ENCODE measurements at places on chromosomes 11 and 22. TPM values are rescaled to one million over a fixed set of nuclear protein-coding genes. Genes with fewer than 3 reads are reported as not detected.

DNA sequence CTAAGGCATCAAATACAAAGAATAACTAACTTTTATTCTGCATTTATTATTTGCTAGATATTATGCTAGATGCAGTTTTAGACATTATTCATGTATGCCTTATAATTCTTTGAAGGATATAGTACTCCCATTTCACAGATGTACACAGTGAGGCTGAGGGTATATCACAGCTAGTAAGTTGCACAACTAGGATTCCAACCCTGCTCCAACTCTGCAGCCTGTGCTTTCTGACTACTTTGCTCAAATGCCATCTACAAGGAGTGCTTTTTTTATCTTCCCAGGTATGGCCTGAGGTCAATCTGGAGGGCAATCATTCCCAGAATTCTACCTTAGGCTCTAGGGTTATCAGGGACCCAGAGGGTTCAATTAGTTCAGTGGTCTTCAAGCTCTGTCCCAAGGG lies 28.4 kb downstream of the NUP160 start:
- no peak for DNase-seq

DNA sequence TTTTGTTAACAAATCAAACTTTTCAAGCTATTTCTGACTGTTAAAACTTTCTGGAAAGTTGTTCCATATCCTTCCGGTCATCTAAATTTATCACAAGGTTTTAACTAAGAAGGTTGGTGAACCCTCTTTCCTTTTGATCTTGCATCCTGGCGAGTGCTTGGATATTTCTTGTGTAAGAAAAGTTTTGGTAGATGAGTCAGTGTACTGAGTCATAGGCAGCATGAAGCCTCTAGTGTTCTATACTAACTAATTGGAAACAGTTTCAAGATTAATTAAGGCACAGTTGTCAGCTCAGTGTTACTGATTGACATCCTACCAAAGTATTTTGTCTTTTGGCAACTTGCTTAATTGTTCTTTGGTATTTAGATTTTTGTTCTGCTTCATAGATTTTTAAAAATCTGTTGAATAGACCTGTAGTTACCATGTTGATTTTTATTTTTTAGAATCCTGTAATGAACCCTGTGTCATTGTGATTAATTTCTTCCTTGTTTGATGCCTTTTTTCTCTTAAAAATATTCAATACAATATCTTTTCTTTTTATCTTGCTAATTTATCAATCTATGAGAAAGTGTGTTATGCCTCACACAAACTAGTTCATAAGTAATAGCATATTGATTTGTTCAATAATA lies 38.0 kb downstream of the METTL15 start:
- DNase-seq = no peak

The SDHAF2 gene
- total RNA-seq = 35.3 TPM

DNA sequence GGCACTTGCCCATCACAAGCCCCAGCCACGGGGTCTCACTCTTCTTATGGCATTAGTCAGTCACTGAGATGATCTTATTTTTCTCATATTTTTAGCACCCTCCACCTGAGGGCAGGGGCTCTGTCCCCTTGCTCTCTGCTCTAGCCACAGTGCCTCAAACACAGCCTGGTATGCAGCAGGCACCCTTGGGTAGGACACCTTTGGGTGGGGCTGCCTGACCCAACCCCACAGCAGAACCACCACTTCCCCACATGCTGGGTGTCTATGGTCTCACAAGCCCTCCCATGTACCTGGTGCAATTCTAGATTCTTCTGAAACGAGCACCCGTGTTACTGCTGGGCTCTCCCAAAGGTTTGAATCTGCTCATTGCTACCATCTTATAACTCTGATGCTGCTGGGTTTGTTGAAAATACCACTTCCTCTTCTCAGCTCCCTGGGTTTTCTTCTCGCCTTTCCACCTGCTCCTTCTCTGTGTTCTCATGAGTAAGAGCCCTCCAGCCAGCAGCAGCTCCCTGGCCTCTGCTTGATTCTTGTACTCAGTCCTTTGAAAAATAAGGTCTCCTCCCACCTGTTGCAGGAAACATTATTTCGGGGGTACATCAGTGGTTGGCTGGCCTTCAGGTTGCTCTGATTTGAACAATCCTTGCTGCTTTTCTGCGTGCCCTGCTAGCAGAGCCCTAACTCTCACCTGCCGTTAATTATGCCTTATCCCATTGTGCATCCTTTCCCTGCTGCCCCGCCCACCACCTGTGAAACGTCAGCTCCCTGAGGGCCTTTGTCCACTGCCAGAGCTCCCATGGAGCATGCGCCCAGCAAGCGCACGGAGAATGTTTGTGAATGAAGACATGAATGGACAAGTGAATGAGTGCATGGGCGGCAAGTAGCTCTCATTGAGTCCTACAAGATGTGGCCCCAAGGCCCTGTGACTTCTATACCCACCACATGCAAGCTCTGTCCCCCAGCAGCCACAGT lies 1181.6 kb downstream of the TBC1D22A start:
- DNase-seq = no peak

The ARFGAP3 gene
- 27.2 TPM for total RNA-seq

The GRIK4 gene
- total RNA-seq = not detected

The OSM gene
- 45.7 TPM for total RNA-seq

- no peak for DNase-seq
Measured at GRCh38 chr22:39293766-39294368, 25.6 kb downstream of the RPL3 start.

The XNDC1N gene
- total RNA-seq = 15.8 TPM

The TTC36 gene
- 0.36 TPM for total RNA-seq

The DGCR6 gene
- 0.88 TPM for total RNA-seq

DNA sequence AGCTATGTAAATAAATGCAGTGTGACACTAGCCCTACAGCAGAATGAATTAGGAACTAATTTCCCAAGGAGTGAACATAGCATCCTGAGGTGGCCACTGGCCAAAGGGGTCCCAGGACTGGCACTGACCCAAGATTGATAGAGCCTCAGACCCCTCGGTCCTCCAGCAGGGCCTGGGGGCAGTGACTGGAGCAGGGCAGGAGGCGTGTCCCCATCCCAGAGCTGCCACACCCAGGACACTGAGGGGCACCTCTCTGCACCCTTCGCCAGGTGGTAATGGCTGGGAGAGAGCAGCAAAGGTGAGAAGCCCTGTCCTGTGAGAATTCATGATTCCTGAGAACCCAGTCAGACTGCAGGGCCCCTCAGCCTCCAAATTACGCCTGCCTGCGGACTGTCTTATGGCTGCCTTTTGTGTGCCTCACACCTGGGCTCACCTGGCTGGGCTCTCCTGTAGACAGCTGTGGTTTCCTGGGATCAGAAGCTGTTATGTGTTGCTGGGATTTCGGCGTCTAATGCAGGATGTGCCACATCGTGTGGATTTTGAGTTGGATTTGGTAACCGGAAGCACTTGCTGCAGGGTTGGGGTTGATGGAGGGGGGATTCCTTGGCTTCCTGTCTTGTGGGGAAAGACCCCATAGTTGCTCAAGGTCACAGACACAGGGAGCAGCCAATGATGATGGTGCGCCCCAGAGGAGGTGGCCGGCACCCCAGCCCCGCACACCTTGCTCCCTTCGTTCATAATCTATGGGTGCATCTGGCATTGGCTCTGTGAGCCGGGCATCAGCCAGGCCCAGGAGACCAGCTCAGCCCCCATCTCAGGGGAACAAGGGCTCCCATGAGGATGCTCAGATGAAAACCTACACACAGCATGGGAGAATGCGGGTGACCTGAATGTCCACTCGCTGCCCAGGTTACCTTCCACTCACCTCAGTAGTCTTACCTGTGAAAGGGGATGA lies 582.9 kb downstream of the BRD1 start:
- no peak for DNase-seq

The MB gene
- total RNA-seq = not detected

The PRRG4 gene
- total RNA-seq = 0.34 TPM

The KRTAP5-11 gene
- total RNA-seq = not detected

- DNase-seq = no peak
Measured at GRCh38 chr11:130649801-130650200, 201.4 kb downstream of the ADAMTS15 start.

- DNase-seq = no peak
Measured at GRCh38 chr22:34722901-34723300, 343.1 kb upstream of the ISX start.

- DNase-seq = no peak
Measured at GRCh38 chr11:10727146-10727851, 23.7 kb upstream of the CTR9 start.

- DNase-seq = no peak
Measured at GRCh38 chr11:616320-617198, 809 bp upstream of the IRF7 start.

- DNase-seq = no peak
Measured at GRCh38 chr11:40149721-40150120, 1309.7 kb downstream of the LRRC4C start.

DNA sequence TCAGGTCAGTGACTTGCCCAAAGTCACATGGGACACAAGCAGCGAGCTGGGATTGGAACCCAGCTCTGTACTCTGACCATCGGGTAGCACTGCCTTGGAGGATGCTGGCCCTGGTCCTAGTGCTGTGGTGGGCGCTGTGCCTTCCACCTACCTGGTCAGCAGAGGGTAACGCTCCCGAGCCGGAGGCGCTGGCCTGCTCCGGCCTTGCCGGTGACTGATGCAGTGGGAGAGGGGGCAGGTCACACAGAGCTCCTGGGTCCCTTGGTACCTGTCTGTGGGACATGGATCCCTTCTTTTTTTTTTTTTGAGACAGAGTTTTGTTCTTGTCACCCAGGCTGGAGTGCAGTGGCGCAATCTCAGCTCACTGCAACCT lies 43.0 kb downstream of the CACNA1I start:
- no peak for DNase-seq

GRCh38 chr11:9379041-9379440 lies 5.4 kb upstream of the IPO7 start:
- DNase-seq = no peak

DNA sequence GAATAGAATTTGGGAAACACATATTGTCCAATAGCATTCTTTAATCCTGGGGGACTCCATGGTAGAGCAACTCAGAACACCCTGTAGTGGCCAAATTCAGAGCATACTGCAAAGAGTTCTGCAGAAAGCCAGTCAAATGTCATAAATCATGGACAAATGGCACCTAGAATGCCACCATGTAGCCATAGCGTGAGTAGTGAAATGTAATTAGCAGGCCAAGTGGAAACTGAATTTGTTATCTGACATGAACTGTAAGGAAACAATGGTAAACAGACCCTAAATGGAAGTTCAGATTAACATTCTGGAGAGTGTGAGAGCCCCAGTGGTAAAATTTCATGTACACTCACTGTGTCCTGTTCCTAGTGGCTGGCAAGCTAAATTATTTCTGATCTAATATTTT lies 7.0 kb upstream of the PRSS23 start:
- no peak for DNase-seq

The BTBD18 gene
- total RNA-seq = not detected

DNA sequence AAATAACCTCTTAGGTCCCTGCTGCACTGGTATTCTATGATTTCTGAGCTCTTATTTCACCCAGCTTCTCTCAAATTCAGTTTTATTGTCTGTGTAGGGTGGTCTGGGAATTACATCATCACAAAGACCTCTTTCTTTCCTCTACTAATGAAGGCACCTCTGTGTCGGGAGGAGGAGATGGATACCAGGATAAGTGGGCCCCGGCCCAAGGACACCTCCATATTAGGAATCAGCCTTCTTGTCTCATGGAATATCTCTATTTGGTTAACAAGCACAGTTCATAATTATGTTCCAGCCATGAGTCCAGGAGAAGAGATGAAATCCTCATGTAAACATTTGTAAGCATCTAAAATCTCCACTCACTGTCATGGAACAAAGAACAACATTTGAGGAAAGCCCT lies 9.4 kb downstream of the PARVA start:
- no peak for DNase-seq

The MN1 gene
- total RNA-seq = 0.16 TPM

The OR2D2 gene
- total RNA-seq = not detected

DNA sequence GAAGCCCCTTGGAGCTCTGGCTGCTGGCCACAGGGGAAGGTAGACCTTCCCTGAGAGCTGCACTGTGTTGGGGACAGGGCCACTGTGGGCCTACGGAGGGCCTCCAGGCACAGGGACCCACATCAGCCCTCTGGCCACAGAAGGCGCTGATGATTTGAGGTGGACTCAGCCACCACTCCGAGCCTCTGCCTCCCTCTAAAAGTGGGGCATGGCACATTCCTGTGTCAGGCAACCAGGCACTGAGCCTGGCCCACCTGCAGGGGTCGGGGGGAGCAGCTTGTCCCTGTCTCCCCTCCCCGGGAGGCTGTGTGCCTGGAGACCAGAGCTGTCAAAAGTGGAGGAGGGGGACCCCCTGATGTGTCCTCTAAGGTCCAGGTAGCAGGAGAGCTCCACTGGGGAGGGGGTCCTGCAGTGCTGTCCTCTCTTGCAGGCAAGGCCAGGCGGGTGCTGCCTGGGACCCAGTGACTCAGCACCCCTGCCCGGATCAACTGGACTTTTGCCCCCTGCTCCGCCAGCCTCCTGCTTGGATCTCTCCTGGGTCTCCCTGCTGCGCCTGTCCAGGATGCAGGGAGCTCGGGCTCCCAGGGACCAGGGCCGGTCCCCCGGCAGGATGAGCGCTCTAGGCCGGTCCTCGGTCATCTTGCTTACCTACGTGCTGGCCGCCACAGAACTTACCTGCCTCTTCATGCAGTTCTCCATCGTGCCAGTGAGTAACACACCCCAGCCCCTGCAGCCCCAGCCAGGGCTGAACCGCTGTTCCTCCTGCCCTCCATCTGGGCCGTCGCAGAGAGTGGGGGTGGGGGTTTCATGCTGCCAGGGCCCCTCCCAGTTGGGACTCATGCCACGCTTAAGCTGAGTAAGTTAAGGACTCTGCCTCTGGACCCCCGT lies 17.5 kb upstream of the CDKN1C start:
- DNase-seq = no peak

DNA sequence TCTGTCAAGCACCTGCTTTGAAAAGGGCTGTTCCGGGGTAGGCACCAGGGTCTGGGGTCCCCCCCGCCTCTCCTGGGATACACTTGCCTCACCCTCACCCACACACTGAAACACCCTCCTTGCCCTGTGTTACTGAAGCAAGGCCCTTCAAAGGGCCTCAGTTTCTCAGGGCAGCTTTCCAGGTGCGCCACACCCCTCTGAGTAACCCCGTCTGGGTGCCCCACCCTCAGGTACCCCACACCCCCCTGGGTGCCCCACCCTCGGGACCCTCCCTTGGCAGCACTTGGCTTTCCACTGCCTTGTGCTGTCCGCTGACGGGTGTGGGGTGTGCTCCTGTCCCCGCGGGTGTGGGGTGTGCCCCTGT lies 413.6 kb downstream of the TBC1D22A start:
- no peak for DNase-seq

GRCh38 chr11:27599217-27599616 lies 92.6 kb upstream of the LIN7C start:
- DNase-seq = no peak

GRCh38 chr11:9428706-9429105 lies 32.1 kb upstream of the ZNF143 start:
- no peak for DNase-seq

The KDELR3 gene
- 2.1 TPM for total RNA-seq

The SLCO2B1 gene
- not detected for total RNA-seq

DNA sequence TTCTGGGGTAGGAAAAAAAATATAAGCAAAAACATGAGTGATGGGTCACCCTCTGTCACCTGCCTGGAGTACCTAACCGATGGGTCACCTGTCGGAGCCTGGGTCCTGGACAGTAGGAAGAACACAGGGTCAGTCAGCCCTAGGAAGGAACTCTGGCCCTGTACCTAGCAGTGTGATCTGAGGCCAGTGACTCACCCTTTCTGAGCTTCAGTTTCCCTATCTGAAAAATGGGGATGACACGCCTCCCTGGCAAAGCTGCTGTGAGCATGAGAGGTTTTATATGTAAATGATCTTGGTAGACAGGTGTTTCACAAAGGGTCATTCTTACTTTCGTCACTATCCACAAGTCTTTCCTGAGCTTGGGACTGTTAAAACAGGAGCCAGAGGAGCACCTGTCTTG lies 182.0 kb downstream of the ST3GAL4 start:
- no peak for DNase-seq

The MFRP gene
- total RNA-seq = not detected

Measured in activated CD8-positive, alpha-beta T cell treated with anti-CD3 and anti-CD28 coated beads for 36 hours (primary cell).